ENCODE measurements at places on chromosomes 3 and 15.

DNA sequence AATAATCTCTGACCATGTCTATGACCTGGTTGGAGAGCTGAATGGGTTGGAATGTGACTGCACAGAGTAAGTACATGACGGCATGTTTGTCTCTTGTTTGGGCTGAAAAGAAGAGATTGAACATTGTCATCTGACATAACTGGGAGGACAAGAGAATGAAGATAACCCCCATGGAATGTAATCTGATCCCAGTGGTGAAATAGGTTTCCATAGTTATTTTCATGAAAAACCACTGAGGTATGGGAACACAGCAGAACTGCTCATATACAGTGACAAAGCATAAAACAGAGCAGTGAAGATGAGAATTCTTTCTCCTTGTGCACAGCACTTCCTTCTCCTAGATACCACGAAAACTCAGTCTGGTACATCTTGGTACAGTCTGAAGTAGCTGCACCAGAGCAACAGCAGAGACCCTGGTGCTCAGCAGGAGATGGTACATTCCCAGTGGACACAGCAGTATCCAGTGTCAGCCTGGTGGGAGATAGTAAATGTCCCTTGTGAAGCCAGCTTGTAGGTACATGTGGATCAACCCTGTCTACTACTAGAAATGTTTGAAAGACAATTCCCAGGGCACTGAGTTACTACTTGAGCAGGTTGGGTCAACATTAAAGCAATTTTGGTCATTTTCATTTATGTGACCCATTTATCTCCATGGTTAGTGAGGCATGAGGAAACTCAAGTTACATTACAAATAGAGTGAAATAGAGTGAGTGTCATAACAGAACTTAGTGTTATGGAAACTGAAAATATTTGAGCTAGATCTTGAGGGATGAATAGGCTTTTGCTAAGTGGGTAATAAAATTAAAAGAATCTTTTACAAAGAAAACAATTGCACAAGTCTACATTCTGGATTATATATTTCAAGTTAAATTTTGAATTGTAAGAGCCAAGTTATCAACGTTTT is 178.3 kb downstream of the SUCNR1 start:
- DNase-seq: no peak

DNA sequence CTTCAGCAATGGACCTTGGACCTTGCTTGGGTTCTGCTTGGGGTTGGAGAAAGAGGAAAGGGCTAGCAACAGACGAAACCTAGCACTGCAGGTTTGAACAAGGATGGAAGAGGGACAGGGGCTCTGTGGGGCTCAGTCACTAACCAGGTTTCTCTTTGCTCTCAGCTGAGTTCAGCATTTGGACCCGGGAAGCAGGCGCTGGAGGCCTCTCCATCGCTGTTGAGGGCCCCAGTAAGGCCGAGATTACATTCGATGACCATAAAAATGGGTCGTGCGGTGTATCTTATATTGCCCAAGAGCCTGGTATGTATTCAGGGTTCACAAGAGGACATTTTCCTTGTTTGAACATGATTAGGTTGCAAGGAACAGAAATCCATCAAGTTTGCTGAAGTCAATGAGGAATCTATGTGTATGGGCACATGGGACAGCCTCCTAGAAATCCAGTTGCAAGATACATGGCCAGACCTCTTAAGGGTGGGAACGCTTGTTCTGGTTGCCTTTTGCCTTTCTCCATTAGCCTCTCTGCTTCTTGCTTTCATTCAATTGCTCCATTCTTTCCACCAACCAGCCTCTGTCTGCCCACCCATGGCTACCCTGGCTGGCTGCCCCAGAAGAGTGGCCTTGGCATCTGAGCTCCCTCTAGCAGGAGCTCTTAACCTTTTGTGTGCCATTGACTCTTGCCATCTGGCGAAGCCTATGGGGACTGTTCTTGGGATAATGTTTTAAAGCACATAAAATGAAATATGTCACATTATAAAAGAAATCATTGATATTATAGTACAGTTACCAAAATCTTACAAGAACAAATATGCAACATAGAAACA is 55.9 kb downstream of the DNASE1L3 start:
- DNase-seq: no peak

- DNase-seq: no peak
These were observed 85.9 kb downstream of the AGBL1 start for GRCh38 chr15:86165265-86166211.

- DNase-seq: no peak
These were observed 942 bp downstream of the ELP6 start for GRCh38 chr3:47512416-47513124.

- peak; percentile 37 for DNase-seq
These were observed 560.8 kb downstream of the FOXP1 start for GRCh38 chr3:71022551-71023335.

DNA sequence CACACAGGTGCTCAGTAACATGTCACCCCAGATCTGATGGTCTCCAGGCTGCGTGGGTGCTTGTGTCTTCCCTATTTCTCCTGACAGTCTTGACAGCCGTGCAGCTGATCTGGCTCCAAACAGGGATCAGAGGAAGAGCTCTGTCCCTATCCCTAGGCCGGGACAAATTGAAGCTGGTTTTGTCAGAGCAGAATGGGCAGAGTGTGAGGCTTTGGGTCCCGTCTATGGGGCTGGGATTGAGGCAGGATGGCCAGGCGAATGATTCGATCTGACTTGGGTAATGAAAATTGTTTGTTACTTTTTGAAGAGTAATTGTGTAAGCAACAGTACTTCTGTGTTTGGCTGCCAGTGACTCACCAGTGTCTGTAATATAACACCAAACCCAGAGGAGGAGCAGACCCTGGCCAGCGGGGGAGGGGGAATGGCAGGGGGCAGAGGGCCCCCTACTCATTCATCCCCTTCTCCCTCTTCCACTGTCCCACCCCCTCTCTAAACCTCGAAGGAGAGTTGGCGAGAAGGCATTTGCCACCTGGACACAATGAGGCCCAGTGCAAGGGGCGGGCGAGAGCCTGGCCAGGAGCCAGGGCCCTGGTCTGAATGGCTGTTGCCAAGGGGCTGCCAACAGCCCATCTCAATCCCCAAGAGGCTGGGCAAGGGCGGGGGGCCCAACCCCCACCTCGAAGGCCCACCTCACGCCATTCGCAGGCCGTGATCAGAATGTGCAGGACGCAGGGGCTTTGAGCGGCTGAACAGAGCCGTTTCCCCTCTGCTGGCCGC is 4.9 kb upstream of the MAGEF1 start:
- no peak for DNase-seq

DNA sequence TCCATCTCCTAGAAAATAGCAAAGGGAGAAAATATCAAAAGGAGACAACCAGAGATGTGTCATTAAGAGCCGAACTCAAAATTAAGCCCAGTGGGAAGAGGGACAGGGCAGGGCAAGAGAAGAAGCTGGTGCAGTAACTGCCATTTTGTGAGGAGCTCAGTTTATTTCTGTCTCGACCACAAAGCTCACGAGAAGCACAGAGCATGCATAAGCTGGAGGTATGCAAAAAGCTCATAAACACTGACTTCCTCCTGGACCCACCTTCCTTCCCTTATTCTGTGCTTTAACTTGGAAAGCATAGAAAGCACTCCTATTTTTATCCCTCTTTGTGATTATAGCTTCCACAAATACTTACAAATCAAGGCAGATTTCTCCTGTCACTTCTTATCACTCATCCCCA is 81.3 kb downstream of the DGKG start:
- no peak for DNase-seq

DNA sequence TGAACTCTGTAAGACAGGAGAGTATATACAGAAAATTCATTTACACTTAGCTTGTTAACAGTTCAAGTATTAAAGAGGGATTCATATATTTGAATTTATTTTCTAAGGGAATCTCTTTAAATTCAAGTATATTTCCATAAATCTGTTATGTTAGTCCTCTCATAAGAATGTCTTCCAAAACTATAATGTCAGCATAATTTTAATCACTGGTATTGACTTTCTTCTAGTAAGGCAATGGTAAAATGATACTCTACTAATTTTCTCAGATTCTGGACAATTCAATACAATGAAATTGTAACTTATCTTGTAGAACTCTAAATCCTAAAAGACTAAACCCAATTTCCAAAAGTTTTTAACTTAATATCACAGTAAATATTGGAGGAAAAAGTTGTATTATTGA is 66.3 kb upstream of the EPHA6 start:
- no peak for DNase-seq

DNA sequence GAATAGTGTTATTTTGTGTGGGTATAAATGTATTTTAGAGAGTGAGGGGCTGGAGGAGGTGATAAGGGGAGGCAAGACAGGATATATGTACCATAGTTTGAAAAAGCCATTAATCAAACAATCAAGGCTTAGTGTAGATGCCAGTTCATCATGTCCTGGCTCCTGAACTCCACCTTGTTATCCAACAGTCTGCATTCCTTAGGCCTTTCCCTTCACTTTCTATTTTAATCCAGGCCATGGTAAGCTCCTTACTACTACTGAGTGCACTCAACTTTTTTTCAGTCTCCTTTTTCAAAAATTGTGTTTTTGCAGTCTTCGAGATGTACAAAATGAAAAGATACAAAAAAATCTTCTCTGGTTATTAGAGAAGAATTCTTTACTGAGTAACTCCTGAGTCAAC is 700.5 kb upstream of the NAALADL2 start:
- DNase-seq: no peak

GRCh38 chr15:29090617-29091466 is 178.8 kb downstream of the NSMCE3 start:
- DNase-seq: peak; percentile 13

DNA sequence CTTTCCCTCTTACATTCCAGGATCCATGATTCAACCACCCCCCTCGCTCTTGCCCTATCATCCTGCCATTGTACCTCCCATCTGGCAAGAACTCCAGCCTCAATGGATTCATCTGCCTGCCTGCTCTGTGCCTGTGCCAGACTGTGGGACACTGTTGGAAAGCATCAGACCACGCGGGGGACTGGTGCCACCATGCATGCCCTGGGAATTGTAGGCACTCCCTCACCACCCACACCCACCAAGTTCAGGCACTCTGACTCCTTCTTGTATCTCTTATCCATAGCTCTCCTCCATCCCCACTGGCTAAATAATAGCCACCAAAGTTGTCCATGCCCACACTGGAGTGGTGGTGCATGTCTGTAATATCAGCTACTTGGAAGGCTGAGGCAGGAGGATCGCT is 143.8 kb downstream of the TPRA1 start:
- no peak for DNase-seq

- no peak for DNase-seq
These were observed 36.0 kb upstream of the C3orf70 start for GRCh38 chr3:185188816-185189215.

- DNase-seq: no peak
These were observed 250.9 kb downstream of the PLCL2 start for GRCh38 chr3:17135696-17136095.

GRCh38 chr3:191290311-191291025 is 38.7 kb upstream of the CCDC50 start:
- no peak for DNase-seq

DNA sequence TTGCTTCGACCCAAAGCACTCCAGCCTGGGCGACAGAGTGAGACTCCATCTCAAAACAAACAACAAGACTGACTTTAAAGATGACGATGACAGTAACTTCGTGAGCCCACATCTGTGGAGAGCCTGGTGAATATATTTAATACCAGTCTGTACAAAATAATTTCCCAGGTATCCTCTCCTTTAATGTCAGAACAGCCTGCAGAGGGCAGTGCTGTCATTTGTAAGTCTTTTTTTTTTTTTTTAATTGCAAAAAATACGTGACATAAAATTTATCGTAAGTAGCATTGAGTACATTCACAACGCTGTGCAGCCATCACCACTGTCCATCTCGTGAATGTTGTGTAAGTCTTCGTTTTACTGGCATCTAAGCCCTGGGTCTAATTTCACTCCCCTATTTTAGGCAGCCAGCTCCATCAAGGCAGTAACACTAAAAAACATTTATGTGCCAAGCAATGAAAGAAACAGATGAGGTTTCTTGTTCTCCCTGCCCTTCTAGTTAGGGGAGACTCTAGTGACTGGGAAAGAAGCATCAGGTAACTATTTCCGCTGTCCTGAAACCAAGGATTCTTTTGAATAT is 1.4 kb downstream of the HTD2 start:
- DNase-seq: peak; percentile 67

DNA sequence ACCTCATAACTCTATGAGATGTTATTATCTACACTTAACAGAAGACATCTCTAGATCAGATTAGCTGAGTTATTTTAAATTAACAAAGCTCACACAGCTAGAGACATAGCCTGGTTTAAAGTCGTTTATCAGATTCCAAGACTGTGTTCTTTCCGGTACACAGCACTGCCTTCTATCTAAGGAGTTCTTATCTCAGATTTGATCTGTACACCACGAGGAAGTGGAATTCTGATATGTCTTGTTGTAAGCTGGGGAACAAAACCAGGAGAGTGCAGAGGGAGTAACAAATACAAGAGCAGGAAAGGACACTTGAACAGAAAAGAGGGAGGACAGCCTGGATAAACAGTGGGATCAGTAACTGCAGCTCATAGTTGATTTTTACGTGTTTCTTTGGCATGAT is 61.7 kb upstream of the KCNMB2 start:
- DNase-seq: no peak

DNA sequence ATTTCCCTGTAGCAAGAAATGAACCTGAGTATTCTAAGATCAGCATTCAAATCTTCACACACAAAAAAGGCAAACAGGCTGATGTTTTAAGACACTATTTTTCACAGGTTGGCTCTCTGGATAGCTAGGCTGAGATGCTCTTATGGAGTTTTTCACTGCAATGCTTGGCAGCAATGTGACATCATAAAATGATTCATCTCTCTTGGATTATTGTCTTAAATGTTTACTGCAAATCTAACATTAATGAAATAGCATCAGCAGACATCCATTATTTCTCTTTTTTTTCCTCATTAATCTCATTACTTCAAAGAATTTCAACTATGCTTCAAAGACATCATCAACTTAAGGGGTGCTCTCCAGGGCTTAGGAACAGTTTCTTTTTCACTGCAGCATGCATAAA is 23.6 kb upstream of the SSUH2 start:
- no peak for DNase-seq

DNA sequence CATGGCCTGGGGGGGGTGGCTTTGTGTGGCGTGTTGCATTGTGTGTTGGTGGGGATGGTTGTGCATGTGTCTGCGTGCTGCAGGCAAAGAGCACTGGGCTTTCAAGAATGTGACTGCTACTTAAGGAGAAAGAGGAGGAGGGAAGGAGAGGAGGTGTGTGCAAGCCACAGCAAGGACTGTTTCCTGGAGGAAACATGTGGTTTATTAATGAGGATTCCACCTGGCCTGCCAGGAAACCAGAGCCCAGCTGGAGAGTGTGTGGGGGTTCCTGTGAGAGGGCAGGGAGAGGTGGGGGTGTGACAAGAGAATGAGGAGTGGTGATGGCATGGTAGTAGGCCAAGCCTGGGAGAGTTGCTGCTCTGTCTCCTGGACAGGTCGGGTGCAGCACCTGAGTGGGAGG is 258.1 kb upstream of the ROPN1 start:
- no peak for DNase-seq

- no peak for DNase-seq
These were observed 65.1 kb downstream of the B3GNT5 start for GRCh38 chr3:183317886-183318865.
